ENCODE measurements at places on chromosomes 12 and 14.

- no peak for DNase-seq
Observed at GRCh38 chr14:69059658-69060623, 80.8 kb upstream of the ACTN1 start.

GRCh38 chr14:45807178-45807899, 554.3 kb upstream of the MIS18BP1 start:
- DNase-seq = no peak

- DNase-seq = no peak
Observed at GRCh38 chr12:89029961-89030360, 322.3 kb downstream of the DUSP6 start.

GRCh38 chr14:81406863-81407262, 6.7 kb upstream of the STON2 start:
- no peak for DNase-seq

- no peak for DNase-seq
Observed at GRCh38 chr12:91556909-91557308, 374.3 kb upstream of the DCN start.

DNA sequence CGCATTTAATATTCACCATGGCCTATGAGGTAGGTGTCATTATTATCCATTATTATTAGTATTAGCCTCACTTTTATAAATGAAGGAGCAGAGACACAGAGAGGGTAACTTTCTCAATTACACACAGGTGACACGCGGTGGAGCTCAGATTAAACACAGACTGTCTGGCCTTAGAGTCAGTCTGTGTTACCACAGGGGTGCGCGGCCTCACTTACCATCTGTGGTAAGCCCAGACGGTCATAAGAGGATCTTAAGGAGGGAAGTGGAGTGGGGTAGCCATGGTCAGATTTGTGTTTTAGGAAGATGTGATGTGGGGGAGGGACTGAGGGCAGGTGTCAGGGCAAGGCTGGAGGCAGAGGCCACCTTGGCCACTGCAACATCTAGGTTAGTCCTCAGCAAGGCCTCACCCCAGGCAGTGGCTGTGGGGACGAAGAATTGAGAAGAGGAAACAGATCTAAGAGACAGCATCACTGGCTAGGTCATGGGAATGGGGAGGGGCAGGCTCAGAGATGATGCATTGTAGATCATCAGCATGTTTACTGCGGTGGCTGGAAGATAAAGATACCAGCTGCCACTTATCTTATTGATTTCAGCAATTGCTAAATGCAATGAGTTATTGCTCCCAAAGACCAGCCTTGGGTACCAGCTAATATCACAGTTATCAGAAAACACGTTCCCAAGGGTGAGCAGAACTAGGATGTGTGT, 67.1 kb downstream of the SERPINA3 start:
- DNase-seq = no peak

DNA sequence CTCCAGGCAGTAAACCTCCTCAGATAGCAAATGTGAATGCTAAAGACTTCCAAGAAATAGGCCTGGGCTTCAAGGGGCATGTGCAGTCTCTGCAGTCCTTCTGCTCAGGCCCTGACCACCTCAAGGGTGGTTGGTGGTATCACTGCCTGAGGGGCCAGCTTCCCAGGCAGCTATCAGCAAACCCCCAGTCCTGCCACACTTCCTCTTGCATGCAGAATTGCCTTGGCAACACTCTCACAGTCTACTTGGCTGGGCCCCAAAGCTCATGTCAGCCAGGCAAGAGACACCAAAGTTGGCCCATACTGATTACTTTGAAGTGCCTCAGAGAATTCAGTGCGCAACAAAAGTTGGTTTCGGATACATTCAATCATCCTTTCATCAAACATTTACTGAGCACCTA, 3.5 kb upstream of the ASB8 start:
- DNase-seq = no peak

DNA sequence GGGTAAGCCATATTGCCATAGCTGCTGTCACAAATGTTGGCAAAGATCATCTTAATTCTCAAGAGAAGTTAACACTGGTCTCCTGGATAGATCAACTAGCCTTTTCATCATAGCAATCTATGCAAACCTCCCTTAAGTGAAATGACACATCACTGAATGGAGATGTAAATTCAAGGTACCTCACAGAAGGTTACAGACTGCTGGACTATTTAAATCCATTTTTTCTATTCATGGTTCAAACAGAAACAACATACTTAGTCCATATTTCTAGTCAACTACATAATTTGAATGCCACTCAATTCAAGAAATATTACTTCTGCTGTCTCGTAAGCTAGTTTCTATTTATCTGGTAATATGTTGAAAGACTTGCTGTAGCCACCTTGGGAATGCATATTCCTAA, 748.3 kb downstream of the C12orf50 start:
- no peak for DNase-seq

- DNase-seq = no peak
Observed at GRCh38 chr12:15220451-15220850, 766 bp downstream of the RERG start.

GRCh38 chr12:111066744-111067437, 146.5 kb upstream of the MYL2 start:
- no peak for DNase-seq

DNA sequence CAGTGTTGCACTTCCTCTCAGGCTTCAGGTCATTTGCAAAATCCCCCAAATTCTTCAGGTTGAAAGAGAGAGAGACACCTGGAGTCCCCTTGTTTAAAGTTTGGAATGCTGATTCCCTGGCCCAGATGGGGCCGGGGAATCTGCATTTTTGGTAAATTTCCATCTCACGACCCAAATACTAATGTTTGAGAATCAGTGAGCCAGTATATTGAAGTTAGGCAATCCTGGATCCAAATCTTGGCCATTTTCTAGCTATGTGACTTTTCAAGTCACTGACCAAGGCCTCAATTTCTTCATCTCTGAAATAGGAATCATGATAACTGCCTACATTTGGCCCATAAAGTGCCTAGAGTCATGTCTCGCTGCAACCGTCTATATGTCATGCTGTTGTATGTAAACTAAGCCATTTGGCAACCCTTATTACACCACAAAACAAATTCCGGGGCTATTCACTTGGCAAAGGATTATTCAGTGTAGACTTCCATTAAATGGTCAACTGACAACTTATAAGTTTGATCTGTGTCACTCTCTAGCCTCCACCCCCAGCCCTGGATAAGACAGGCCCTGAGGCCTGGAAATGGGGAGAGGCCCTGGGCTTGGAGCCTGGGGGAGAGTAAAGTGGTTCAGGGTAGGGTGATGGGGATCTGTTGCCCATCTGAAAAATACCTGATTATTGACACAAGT, 3.7 kb upstream of the ZFP36L1 start:
- DNase-seq = no peak

GRCh38 chr14:76426161-76426696, 50.3 kb downstream of the ESRRB start:
- no peak for DNase-seq

- no peak for DNase-seq
Observed at GRCh38 chr14:75906228-75906627, 75.6 kb downstream of the TGFB3 start.

- no peak for DNase-seq
Observed at GRCh38 chr14:91533623-91534022, 23.5 kb upstream of the PPP4R3A start.

- no peak for DNase-seq
Observed at GRCh38 chr12:130959632-130960031, 5.9 kb downstream of the ADGRD1 start.

GRCh38 chr14:70237710-70238109, 49.0 kb upstream of the SLC8A3 start:
- DNase-seq = no peak

DNA sequence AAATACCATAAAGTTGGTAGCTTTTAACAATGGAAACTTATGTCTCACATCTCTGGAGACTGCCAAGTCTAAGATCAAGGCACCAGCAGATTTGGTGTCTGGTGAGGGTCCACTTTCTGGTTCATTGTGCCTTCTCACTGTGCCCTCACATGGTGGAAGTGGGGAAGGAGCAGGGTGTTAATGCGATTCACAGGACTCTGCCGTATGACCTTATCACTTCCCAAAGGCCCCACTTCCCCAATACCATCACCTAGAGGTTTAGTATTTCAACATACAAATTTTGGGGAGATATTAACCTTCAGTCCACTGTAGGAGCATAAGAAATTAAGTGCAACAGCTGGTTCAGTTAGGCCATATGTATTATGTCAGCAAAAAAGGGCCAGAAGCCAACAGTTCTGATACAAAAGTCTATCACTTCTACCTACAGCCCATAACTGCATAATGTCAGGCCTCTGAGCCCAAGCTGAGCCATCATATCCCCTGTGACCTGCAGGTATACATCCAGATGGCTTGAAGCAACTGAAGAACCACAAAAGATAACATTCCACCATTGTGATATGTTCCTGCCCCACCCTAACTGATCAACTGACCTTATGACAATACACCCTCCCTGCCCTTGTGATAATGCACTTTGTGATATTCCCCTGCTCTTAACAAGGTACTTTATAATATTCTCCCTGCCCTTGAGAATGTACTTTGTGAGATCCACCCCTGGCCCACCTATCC, 24.7 kb downstream of the DDHD1 start:
- no peak for DNase-seq

DNA sequence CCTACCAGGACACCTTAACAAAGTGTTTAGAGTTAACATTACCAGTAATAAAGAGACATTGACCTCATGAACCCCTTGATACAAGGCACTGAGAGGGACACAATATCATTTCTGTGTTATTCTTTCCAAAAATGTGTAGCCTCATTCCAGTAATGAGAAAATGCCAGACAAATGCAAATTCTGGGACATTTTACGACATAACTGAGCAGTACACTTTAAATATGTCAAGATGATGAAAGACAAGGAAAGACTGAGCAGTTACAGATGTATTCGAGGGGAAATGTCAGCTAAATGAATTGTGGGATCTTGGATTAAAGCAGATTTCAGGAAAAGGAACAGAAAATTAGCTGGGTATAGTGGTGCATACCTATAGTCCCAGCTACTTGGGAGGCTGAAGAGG, 255.6 kb downstream of the ERC1 start:
- no peak for DNase-seq

- no peak for DNase-seq
Observed at GRCh38 chr12:106839333-106839732, 64.9 kb downstream of the RIC8B start.

DNA sequence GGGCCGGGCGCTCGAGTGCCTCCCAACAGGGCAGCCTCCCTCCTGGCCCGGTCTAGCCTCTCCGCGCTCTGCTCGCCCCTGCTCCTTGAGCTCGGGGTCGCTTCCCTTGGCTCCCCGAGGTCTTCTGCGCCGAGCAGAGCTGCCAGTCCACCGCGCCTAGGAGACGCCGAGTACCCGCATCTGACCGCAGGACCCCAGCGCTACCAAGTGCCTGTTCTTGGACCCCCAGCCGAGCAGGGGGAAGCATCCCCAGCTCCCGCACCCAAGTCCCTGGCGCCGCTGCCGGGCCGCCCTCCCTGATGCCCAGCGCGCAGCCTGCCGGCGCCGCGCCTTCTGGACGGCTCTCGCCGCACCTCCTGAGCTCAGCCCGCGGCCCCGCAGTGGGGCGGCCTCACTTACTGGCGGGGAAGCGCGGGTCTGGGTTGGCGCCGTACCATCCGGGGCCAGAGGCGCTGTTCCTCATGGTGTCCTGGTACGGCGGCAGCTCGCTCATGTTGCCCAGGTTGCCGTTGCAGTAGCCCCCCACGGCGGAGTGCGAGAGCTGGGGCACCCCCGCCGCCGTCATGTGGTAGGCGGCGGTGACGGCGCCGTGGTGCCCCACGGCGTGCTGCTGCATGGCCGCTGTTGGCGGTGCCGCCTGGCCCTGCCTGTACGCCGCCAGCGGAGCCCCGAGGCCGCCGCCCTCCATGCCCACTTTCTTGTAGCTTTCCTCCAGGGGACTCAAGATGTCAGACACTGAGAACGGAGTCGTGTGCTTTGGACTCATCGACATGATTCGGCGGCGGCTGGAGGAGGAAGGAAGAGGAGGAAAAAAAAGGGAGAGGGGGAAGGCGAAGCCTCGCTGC, 1.2 kb downstream of the NKX2-1 start:
- no peak for DNase-seq

GRCh38 chr12:1825382-1826102, 5.2 kb downstream of the LRTM2 start:
- DNase-seq = no peak

GRCh38 chr12:122851820-122852219, 16.6 kb downstream of the HIP1R start:
- DNase-seq = no peak

DNA sequence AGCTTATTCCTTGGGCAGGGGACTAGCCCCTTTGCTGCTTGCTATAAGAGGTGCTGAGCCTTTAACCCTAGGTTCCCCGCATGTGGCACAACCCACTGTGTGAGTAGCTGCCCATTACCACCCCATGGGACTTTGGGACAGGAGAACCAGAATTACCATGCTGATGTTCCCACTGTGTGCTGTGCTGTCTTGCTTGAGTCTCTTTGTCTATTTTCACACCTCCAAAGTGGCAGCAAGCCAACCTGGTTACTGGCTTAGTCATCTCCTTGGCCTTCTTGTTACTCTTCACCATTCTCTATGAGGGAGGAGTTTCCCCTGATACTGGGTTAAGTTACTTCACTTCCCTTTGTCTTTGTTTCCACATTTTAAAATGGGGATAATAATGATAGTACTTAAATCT, 73.4 kb upstream of the ETV6 start:
- DNase-seq = no peak

DNA sequence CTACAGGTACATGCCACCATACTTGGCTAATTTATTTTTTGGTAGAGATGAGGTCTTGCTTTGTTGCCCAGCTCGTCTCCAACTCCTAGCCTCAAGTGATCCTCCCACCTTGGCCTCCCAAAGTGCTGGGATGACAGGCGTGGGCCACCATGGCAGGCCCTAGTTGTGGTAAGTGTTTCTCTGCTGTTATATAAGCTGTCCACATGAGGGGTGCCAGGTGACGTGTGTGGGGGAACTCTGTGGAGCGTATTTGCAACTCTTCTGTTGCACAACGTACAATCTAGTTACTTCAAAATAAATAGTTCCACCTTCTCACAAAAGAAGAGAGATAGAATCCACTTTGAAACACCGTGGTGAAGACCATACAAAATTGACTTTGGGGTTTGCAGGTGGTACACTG, 125.1 kb downstream of the NCOR2 start:
- no peak for DNase-seq

All from left kidney (tissue), 8 donors.